IMR-90 (cell line): ENCODE measurements at places on chromosomes 6 and 20. TPM values are rescaled to one million over a fixed set of nuclear protein-coding genes. Genes with fewer than 3 reads are reported as not detected.
A peak's percentile ranks its signal among the peaks of the same experiment; 100 is the strongest.

TFAP2C gene
- 0.05 TPM in 1 of 2 replicates, not detected in the other for polyA plus RNA-seq

DNA sequence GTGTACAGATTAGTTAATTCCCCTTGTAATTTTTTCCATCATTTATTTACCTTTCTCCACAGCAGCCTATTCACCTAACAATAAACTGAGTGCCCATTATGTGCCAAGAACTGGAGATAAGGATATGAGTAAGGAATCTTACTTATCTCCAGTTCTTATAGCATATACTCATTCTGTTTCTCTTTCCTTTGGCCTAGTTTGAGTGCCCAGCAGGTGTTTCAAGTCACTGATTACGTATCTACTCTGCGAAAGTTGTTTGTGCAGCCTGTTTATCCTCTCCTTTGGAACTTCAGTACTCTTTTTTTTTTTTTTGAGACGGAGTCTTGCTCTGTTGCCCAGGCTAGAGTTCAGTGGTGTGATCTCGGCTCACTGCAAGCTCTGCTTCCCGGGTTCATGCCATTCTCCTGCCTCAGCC, 17.3 kb upstream of the POU5F1 start:
- H3K27me3 ChIP-seq, result no peaks in the 10 kb centered on the region
- no peak overlapping the region for H3K4me3 ChIP-seq

- peak overlapping the region; percentile 56; the same call in 1 of the 2 replicates for H3K27ac ChIP-seq
- H3K4me1 ChIP-seq, result peaks cover 23% of the 10 kb centered on the region
- H3K27me3 ChIP-seq, result peaks cover 10% of the 10 kb centered on the region; the same call in 1 of the 2 replicates
- H3K36me3 ChIP-seq, result peaks cover 24% of the 10 kb centered on the region
- DNase-seq, result peak; percentile 94
Observed at GRCh38 chr6:32113386-32114352, 4.5 kb upstream of the TNXB start.

DNA sequence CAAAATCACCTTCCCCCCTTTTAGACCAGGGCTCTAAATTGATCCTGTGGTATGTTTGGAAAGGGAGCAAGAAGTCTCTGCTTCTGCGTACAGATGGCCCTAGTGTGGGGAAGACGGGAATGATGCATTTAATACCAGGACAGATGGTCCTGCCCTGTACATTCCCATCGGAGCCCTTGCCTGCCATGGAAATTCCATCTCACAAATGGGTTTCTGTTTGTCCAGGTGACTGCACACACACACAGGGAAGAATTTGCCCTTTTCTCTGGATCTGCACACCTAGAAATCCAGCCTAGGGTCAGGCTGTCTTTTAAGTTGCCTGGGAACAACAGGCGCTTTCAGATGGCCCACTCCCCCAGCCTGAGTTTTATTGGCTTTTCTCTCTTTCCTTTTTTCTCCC, 1.3 kb downstream of the MAS1 start:
- DNase-seq, result no peak
- no peaks in the 10 kb centered on the region for H3K36me3 ChIP-seq
- no peak overlapping the region for H3K4me3 ChIP-seq
- H3K27ac ChIP-seq, result no peak overlapping the region
- no peaks in the 10 kb centered on the region for H3K4me1 ChIP-seq
